Psoas muscle (tissue), 8 donors: ENCODE measurements at places on chromosomes 6 and 20. TPM values are rescaled to one million over a fixed set of nuclear protein-coding genes. Genes with fewer than 3 reads are reported as not detected.

DNA sequence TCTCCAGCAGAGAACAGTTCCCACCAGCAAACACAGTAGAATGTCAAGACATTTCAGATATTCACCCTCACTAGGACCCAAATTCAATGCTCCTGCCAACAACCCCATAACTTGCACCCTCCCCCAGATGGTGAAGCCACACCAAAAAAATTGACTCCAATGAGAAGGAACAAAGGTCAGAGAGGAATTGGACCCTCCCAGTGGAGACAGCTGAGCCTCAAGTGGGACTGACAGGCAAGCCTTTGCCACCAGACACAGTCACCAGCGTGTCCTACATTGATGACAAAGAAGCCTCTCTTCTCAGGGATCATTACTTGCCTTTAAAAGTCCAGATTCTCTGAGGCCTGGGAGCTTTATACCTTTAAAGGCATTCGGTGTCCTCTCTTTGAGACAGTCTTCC, 64.8 kb downstream of the HIVEP2 start:
- no peak for DNase-seq
- H3K27me3 ChIP-seq = no peaks in the 10 kb centered on the region
- H3K4me1 ChIP-seq = peaks cover 60% of the 10 kb centered on the region
- no peak overlapping the region for H3K27ac ChIP-seq
- H3K4me3 ChIP-seq = no peak overlapping the region

DNA sequence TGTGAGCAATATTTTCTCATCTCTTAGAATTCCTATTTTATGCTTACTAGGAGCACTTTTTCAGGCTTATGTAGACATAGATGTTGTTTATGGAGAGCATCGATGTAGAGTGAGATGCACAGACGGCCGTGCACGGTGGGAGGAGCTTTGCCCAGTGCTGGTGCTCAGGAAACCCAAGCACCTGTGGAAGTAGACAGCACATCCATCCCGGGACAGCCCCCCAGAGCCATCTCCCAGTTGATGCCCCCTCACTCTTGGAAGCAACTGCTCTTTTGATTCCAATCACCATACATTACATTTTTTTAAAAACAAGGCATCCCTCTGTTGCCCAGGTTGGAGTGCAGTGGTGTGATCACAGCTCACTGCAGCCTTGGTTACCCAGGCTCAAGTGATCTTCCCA, 143.7 kb downstream of the SMOC2 start:
- no peaks in the 10 kb centered on the region for H3K36me3 ChIP-seq
- H3K27ac ChIP-seq = no peak overlapping the region
- H3K4me1 ChIP-seq = no peaks in the 10 kb centered on the region
- H3K27me3 ChIP-seq = no peaks in the 10 kb centered on the region
- DNase-seq = no peak

GRCh38 chr6:69265706-69266105, 531.1 kb downstream of the LMBRD1 start:
- no peaks in the 10 kb centered on the region for H3K36me3 ChIP-seq
- H3K27me3 ChIP-seq = no peaks in the 10 kb centered on the region
- no peak for DNase-seq

DNA sequence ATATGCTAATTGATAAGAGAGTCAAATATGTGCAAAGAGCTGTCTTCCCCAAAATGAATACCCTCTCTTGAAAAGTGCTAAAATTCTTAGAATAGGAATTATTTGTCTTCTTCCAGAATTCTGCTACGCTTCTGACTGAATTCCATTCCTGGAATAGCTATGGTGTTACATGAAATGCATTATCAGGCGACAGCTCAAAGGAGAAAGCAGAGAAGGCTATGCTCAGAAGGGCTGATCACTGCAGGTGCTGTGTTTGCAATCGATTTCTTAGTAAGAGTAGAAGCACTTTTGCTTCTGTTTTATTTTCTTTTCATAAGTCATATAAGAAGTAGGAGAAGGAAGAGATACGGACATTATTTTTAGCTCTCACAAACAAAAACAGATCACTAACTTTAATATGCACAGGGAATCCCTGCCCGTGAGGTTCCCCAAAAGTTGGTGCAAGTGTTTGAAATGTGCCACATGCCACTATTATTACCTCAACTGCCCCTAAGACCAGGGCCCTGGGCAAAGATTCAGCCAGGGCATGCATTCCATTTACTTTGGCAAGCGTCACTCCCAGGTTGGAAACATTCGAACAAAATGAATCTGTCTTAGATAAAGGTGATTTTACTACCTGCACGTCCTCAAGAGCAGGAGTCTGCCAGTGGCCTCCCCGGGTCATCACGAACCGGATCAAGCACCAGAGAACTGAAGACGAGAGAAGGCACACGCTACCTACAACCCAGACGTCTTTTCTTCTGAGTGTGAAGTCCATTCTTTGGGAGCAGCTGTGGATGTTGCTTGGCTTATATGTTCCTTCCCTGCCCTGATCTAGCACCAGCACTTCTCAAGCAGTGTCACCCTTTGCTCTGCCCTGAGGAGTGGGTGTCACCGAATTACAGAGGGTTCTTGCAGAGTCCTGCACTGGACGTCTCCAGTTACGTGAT, 7.2 kb downstream of the MYLK4 start:
- no peak for DNase-seq
- H3K4me3 ChIP-seq = peak overlapping the region; percentile 58
- no peaks in the 10 kb centered on the region for H3K36me3 ChIP-seq
- H3K27me3 ChIP-seq = no peaks in the 10 kb centered on the region

DNA sequence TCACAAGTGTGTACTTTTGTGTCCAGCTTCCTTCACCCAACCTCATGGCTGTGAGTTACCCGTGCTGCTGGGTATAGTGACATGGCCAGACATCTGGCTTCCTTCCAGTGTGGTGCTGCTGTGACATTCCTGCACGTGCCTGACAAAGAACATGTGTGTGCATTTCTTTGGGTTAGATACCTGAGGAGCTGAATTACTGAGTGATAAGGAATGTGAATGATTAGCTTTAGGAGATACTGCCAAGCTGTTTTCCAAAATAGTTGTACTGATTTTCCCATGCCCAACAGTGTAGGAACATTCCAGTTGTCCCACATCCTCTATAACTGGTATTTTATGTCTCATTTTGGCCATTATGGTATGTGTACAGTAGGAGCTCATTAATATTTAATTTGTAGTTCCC, 132.5 kb downstream of the PREX1 start:
- no peak for DNase-seq
- H3K4me1 ChIP-seq = no peaks in the 10 kb centered on the region
- no peaks in the 10 kb centered on the region for H3K36me3 ChIP-seq
- H3K4me3 ChIP-seq = no peak overlapping the region
- H3K27me3 ChIP-seq = no peaks in the 10 kb centered on the region

DNA sequence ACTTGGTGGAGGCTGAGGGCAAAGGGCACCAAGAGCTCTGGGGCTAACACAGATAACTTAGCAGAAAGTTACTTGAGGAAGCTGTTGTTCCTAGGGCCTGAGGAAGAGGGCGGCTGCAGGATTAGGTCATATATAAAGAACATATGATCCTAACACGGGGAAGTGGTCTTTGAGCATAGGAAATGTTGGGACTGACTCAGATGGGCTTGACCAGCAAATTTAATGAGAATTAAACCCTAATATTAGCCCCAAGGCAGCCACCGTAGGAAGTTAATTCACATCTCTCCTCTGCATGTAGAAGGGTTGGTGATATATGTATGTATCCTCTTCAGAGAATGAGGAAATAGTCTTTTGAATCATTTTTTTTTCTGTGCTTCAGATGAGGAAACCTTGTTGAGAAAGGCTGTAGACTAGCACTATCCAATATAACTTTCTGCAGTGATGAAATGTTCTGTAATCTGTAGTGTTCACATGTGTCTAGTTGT, 9.2 kb upstream of the ZBTB9 start:
- DNase-seq = no peak
- no peaks in the 10 kb centered on the region for H3K4me1 ChIP-seq
- no peaks in the 10 kb centered on the region for H3K36me3 ChIP-seq
- no peak overlapping the region for H3K4me3 ChIP-seq
- no peaks in the 10 kb centered on the region for H3K27me3 ChIP-seq

- H3K27me3 ChIP-seq = no peaks in the 10 kb centered on the region
- H3K4me1 ChIP-seq = no peaks in the 10 kb centered on the region
- H3K27ac ChIP-seq = no peak overlapping the region
- no peaks in the 10 kb centered on the region for H3K36me3 ChIP-seq
- H3K4me3 ChIP-seq = no peak overlapping the region
- DNase-seq = no peak
Measured at GRCh38 chr6:140029551-140029950, 655.1 kb upstream of the CITED2 start.

GRCh38 chr6:118812970-118813369, 81.0 kb upstream of the ASF1A start:
- H3K4me3 ChIP-seq = no peak overlapping the region
- H3K27me3 ChIP-seq = no peaks in the 10 kb centered on the region
- H3K4me1 ChIP-seq = no peaks in the 10 kb centered on the region
- no peak for DNase-seq
- no peaks in the 10 kb centered on the region for H3K36me3 ChIP-seq
- H3K27ac ChIP-seq = no peak overlapping the region

GRCh38 chr20:50368813-50369224, 141.4 kb upstream of the PTPN1 start:
- H3K4me1 ChIP-seq = peaks cover 14% of the 10 kb centered on the region
- no peaks in the 10 kb centered on the region for H3K36me3 ChIP-seq
- H3K4me3 ChIP-seq = no peak overlapping the region
- H3K27ac ChIP-seq = no peak overlapping the region
- no peaks in the 10 kb centered on the region for H3K27me3 ChIP-seq
- DNase-seq = no peak

- no peak overlapping the region for H3K27ac ChIP-seq
- no peak for DNase-seq
- H3K27me3 ChIP-seq = no peaks in the 10 kb centered on the region
- no peaks in the 10 kb centered on the region for H3K36me3 ChIP-seq
- peaks cover 11% of the 10 kb centered on the region for H3K4me1 ChIP-seq
Measured at GRCh38 chr6:53494076-53494475, 50.8 kb downstream of the GCLC start.

DNA sequence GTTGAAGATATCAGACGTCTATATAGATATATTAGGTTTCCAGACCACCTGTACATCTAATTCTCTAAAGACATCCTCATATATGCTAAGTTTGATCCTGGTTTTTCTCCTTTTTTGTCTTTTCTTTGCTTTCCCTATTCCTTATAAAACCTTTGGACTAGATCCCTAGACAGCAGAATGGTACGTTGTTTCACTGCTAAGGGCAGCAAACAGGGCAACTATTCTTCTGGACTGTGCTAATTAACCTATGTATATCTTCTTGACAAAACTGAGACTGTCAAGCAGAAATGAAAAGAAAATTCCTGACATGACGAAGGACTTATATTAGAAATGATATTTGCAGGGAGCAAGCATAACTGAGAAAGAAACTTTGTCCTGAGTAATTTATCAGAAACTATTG, 19.1 kb downstream of the ME1 start:
- no peak overlapping the region for H3K27ac ChIP-seq
- no peaks in the 10 kb centered on the region for H3K4me1 ChIP-seq
- no peak for DNase-seq
- H3K4me3 ChIP-seq = no peak overlapping the region

DNA sequence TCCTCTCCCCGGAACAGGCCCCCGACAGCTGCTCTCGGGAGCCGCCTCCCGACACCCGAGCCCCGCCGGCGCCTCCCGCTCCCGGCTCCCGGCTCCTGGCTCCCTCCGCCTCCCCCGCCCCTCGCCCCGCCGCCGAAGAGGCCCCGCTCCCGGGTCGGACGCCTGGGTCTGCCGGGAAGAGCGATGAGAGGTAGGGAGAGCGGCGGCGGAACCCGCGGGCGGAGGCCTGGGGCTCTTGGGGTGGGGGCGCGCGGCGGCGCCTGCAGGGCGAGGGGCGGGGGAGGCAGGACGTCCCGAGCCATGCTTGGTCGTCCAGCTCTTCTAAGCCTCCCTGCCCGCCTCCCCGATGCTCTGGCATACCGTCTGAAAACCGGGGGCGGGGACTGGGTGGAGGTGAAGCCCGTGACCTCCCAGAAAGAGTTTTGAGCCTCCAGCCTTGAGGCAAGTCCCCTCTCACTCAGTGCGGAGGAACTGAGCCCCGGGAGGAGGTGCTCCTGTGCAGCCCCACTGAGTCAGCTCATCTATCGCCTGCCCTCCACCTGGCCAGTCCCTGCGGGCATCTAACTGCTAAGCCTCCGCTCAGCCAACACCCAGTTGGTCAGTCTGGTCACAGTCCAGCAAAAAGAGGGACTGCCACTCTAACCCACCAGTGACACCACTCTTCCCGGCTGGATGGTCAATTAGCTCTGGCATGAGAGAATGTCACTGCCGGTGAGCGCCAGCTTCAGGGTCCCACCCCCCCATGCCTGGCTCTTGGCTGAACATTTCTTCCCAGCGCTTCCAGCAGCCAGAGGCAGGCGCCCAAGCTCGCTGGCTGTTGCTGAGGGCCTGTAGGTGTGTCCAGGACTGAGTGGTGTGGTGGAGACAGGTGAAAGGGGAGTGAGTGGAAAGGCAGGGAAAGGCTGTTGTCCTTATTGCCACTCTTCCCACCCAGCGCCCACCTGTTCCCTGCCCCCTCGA, 482 bp downstream of the DDR1 start:
- peaks cover 41% of the 10 kb centered on the region for H3K4me1 ChIP-seq
- H3K27me3 ChIP-seq = no peaks in the 10 kb centered on the region
- peak overlapping the region; percentile 78 for H3K4me3 ChIP-seq
- DNase-seq = peak; percentile 88
- peak overlapping the region; percentile 93 for H3K27ac ChIP-seq

GRCh38 chr6:83463886-83464285, 33.0 kb upstream of the ME1 start:
- no peak overlapping the region for H3K4me3 ChIP-seq
- no peak for DNase-seq
- no peak overlapping the region for H3K27ac ChIP-seq
- no peaks in the 10 kb centered on the region for H3K36me3 ChIP-seq
- no peaks in the 10 kb centered on the region for H3K4me1 ChIP-seq

GRCh38 chr20:15205028-15205427, 867.6 kb upstream of the FLRT3 start:
- no peaks in the 10 kb centered on the region for H3K27me3 ChIP-seq
- no peak overlapping the region for H3K27ac ChIP-seq
- no peaks in the 10 kb centered on the region for H3K36me3 ChIP-seq
- H3K4me1 ChIP-seq = no peaks in the 10 kb centered on the region

DNA sequence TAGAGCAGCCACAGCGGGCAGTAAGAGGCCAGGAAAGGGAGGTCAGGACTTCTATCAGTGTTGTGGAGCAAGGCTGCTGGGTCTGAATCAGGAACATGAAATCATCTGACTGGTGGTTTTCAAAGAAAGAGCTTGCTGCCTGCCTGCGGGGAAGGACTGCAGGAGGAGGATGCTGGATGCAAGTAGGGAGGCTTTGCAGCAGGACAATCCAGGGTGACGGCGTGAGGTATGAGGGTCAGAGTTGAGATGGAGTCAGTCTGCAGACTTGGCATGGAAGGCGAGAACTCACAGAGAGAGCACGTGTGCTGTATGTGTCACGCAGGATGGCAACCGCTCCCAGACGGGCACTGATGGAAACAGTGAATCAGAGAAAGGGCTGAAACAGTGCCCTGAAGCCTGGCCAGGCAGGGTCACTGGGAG, 59.2 kb upstream of the CD93 start:
- no peaks in the 10 kb centered on the region for H3K36me3 ChIP-seq
- H3K27me3 ChIP-seq = no peaks in the 10 kb centered on the region
- H3K4me3 ChIP-seq = no peak overlapping the region
- H3K4me1 ChIP-seq = peaks cover 84% of the 10 kb centered on the region

Gene SRMS
- total RNA-seq = not detected

Gene DLL1
- total RNA-seq = 4.4 TPM

Gene NMBR
- total RNA-seq = not detected

Gene LY6G6F
- not detected for total RNA-seq

Gene OR12D3
- total RNA-seq = not detected

Gene PEX6
- 27.6 TPM for total RNA-seq

Gene TXLNB
- 230 TPM for total RNA-seq

Gene MYB
- not detected for total RNA-seq

Gene CEP85L
- total RNA-seq = 18.9 TPM

Gene TAP1
- total RNA-seq = 18.9 TPM

Gene CTAGE9
- not detected for total RNA-seq
